NCI-H1048 (cell line): ENCODE measurements at places on chromosomes 4 and X.

DNA sequence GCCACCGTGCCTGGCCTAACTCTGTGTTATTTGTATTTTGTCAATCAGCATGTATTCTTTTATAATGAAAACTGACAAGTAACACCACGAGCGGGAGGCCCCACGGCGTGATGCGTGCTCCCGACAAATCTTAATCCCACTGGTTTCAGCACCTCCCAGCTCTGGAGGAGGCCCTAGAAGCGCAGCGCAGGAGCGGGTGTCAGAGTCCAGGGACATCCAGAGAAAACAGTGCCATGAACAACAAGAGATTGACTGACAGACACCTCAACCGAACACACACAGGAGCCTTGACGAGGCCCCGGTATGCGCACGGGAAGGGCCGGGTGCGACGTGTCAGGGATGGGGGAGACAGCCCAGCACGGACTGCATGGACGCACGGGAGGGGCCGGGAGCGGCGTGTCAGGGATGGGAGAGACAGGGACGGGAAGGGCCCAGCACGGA is 23.0 kb downstream of the GAK start:
- DNase-seq: no peak

DNA sequence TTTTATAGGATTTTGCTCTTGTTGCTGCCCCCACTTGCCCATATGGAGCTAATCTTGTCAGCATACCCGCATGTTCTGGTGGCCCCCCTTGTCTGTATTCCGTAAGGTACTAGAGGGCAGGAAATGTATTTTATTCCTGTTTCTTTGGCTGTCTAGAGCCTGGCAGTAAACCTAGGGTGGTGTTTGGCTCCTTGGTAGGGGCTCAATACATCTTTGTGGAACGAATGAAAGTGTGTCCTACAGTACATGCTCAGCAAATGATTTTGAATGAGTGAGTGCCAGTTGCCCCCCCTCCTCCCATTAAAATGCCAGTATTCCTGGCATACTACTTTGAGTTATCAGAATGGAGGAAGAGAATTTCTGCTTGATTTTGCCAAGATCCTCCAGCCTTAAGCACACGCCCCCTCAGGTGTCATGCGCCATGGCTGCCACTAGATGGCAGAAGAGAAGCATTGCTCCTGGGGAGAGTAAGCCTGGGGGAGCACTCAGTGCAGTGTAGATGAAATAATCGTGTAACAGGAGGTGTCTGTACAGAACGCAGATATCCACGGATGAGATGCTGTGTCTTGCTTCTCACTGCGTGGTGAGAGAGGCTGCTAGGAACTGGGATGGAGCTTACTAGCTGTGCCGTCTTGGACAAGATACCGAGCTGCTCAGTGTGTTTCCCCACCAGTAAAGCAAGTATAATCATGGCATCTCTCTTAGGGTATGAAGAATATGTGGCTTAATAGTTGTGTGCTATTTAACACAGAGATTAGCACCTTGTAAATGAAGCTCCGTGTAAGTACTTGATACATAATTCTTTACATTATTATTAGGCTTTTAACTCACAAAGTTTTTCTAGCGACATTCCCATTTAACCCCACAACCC is 17.2 kb upstream of the RNF212 start:
- DNase-seq: peak; percentile 4

DNA sequence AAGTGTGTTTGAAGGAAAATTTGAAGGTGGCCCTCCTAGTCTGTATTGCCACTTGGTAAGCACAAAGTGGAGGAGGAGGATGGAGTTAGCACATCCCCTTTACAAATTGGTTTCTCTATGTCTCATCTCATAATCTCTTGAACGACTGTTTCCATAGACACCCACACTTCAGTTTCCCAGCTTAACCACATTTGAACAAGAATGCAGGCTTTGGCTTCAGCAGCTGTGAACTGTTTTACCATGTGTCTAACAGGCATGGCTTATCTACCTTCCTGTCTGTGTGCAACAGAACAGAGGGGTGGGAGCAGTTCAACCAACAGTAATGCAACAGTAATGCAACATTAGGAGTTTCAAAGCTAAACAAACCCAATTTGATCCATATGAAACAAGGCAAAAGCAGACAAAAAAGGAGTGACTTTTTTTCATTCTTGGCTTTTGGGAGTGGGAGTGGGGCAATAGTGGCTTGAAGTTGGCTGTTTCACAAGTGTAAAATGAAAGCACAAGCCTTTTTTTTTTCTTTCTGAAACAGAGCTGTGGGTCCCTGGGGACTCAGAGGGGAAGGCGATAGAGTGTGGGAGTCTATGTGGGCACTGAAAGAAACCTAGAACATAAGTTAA is 108.0 kb downstream of the ITM2A start:
- no peak for DNase-seq

GRCh38 chr4:120355881-120356280 is 289.2 kb upstream of the MAD2L1 start:
- no peak for DNase-seq

- DNase-seq: no peak
Observed at GRCh38 chr4:10460313-10461047, 3.3 kb upstream of the ZNF518B start.
